Vein endothelial cell (primary cell): ENCODE measurements at places on chromosomes 4 and X. TPM values are rescaled to one million over a fixed set of nuclear protein-coding genes. Genes with fewer than 3 reads are reported as not detected.

ABCG2 gene
- total RNA-seq: 36.7 and 40.2 TPM in 2 replicates

TBX22 gene
- not detected in 2 replicates for total RNA-seq

KDR gene
- total RNA-seq: 286 and 524 TPM in 2 replicates

AP1AR gene
- 18.3 and 29.6 TPM in 2 replicates for total RNA-seq

NOX1 gene
- not detected in 2 replicates for total RNA-seq

ARMCX4 gene
- 5.2 and 5.7 TPM in 2 replicates for total RNA-seq

NAT8L gene
- total RNA-seq: under 0.01 TPM in 2 replicates

ETDB gene
- total RNA-seq: not detected in 2 replicates

TMEM154 gene
- total RNA-seq: 5.6 and 10.6 TPM in 2 replicates
